ENCODE measurements at places on chromosomes 6 and 20.

DNA sequence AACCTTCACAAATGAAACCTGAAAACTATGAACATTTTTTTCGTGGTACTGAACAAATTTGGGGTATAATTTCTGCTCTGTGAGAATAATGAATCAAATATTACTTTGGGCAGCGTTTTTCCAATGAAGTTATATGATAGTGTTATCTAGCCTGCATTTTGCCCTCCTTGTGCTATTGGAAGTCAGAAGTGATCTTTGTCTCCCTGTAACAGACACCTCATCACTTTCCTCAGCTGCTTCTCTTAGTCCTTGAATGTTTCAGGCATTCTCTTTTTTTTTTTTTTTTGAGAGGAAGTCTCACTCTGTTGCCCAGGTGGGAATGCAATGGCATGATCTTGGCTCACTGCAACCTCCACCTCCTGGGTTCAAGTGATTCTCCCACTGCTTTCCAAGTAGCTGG is 10.2 kb downstream of the DDX27 start:
- no peak for DNase-seq

DNA sequence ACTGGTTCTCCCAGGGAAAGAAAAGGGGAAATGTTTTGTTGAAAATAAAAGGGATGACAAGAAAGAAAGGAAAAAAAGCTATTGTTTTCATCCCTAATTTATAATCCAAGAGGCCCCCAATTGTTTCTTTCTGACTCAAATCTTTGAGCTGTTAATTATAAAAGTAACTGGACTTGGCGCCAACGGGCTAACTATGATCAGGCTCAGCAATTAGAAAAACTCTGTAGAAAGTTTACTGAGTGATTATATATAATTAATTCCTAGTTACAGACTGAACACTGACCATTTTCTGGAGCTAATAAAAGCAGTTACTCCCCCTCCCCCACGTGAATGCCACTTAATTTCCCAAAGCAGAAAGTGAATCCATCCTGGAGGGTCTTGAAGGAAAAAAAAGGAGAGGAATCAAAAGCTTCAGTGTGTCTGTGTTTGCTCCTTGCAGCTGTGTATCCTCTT is 3.2 kb downstream of the ZMYND8 start:
- DNase-seq: no peak

DNA sequence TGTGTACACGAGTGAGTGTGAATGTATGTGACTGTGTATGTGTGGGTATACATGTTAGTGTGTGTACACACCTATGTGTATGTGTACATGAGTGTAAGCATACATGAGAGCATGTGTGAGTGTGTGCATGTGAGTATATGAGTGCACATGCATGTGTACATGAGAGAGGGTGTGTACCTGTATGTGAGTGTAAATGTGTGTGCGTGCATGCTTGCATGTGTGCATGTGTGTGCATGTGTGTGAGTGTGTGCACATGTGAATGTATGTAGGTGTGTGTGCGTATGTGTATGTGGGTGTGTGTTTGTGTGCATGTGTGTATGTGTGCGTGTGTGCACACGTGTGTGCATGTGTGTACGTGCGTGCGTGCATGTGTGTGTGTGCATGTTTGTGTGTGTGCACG is 183.4 kb downstream of the BMP7 start:
- DNase-seq: no peak

DNA sequence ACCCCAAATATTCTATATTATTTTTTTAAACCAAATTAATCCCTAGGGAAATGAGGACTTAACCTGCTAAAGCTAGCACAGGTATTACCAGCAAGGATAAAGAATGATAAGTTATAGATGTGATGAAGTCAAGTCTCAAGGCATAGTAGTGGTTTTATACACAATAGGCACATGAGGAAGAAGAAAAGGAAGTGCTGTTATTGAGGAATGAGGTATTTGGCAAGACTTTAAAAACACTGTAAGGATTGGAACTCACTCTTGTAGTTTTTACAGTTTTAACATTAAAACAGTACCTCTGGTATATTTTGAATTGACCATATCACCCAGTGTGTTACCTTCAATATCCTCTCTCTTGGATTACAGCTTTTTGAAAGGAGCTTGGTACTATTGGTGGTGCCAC is 54.6 kb downstream of the PHF3 start:
- no peak for DNase-seq

DNA sequence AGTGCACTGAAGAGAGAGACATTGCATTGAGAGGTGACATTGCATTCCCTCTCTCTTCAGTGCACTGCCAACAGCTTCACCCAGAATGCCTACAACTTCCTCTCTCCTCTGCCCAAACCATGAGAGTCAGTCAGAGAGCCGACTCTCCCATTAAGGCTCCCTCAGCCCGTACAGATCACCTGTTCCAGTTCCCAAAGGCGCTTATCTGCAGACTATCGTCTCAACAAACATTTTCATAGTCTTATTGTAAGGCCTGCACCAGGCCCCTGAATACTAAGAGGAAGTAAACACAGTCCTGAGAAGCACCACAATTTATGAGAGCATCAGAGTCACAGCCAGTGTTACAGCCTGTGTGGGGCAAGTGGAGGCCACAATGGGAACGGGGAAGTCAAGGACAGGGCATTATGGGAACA is 53.7 kb downstream of the GFOD1 start:
- DNase-seq: no peak

GRCh38 chr6:158416883-158417759 is 104.9 kb downstream of the TULP4 start:
- no peak for DNase-seq

DNA sequence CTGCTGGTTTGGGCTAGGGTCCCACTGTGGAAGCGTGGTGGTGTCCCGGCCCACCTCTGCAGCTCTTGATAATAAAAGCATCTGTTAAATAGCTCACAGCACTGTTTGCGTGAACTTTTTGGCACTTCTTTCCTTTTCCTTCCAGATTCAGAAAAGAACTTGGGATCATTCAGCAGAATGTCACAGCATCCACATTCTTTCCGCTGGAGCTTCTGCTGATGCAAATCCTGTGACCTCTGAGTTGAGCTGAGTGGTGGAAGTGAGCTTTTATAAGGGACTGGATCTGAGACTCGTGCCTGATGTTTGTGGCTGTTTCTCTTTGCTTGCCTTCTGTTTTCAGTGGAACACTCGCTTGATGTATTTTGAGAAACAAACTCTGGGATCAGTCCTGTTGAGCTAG is 3.9 kb downstream of the OSBPL2 start:
- no peak for DNase-seq

DNA sequence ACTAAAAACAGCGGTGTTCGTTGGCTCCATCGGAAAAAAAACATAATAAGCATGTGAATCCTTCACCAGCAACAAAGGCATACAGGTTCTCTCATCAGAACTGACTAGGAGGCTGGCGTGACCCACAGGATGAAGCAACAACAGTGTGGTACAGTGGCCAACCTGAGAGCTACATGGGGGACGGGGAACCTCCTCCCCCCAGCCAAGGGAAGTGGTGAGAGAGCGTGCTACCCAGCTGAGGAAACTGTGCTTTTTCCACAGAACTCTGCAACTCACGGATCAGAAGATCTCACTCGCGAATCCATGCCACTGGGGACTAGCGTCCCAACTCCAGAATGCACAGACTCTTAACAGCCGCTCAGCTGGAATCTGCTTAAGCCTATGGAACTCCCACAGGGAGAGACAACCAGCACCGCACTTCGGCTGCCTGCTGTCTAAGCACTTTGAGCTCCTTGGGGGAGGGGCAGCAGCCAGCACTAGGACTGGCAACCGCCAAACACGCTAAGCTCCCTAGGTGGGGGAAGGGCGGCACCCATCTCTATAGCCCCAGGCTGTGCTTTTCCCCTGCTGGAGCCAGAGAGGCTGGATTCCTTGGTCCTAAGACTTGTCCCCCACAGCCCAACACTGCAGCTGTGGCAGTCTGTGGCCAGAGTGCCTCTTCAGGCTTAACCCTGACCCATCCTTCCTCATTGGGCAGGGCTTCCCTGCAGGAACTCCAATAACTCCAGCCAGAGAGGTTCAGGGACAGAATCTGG is 538.3 kb upstream of the BTBD3 start:
- peak; percentile 80 for DNase-seq

GRCh38 chr6:111727802-111728201 is 122.1 kb upstream of the TRAF3IP2 start:
- DNase-seq: no peak

GRCh38 chr20:35947489-35947888 is 6.8 kb downstream of the SCAND1 start:
- DNase-seq: peak; percentile 58

GRCh38 chr6:120077489-120077888 is 727.9 kb upstream of the MAN1A1 start:
- no peak for DNase-seq

DNA sequence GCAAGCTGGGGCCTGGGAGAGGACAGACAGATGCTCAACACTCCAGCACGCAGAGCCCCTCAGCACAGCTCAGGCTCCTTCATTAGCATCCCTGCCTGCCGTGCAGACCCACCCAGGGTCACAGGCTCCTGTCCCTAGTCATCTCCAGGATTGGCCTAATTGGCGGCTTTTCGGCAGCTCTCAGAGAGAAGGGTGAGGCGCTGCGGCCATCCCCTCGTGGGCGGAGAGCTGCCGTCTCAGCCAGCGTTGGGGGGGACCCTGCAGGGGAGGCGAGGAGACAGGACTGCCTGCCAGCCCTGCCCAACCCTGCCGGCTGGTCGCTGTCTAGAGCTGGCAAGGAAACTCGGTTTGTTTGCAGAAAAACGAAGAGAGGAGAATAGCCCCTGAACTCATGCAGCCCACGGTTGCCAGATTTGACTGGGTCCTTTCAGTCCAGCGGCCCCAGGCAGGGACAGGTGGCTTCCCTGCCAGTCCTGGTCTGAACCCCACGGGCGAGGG is 26.8 kb downstream of the BHLHE23 start:
- no peak for DNase-seq

DNA sequence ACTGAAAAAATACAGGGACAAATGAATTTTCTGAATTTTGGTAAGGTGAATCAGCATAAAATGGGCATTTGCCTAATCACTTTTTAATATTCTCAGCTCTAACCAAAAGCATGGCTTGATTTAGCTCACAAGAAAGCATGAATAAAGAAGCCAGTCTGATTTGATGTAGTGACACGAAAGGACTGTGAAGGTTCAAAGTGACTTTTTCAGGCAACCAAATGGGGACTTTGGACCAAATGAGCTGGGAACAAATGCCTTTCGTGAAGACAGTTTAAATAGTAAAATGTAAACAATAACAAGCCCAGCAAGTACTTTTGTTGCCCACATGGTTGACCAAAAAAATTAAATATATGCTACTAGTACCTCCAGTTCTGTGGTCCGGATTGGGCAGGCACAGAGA is 12.9 kb upstream of the CBLN4 start:
- no peak for DNase-seq

- DNase-seq: no peak
Measured at GRCh38 chr6:108676555-108676954, 115.8 kb downstream of the FOXO3 start.

DNA sequence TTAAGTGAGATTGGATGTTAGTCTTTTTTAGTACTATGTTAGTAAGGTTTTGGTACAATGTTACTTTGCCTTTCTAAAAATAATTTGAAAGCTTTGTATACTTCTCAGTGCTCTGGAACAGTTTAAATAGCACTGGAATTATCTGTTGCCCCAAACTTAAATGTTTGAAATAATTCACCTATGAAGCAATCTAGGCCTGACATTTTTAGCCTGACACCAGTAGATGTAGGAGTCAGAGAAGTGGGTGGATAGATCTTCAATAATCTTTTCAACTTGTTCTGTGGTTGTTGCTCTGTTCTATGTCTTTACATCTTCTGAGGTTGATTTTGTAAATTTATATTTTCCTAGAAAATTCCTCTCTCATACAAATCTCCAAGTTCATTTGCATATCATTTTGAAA is 103.1 kb upstream of the ADGRF1 start:
- no peak for DNase-seq

DNA sequence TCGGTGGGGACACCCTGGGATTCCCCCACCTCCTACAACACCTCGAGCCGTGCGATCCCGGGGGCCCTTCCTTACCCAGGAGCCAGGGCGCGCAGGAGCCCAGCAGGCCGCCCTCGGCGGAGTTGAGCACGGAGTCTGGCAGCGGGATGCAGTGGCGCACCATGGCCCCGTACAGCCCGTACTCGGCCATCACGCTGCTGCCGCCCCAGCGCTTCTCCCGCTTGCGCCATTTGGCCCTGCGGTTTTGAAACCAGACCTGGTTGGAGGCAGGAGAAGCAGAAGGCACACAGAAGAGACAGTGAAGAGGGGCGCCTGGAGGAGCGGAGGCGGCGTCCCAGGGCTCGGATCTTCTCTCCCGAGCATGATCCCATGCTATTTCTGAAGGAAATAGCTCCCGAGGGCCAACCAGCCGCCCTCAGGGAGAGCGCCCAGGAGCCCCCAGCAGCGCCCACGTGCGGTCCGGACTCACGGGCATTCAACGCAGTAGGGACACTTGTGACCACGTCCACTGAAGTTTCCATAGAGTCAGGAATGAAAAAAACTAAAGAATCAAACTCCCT is 4.3 kb downstream of the VSX1 start:
- no peak for DNase-seq

- DNase-seq: no peak
Measured at GRCh38 chr6:125947615-125948014, 9.0 kb upstream of the HINT3 start.

GRCh38 chr6:153160221-153160620 is 29.1 kb upstream of the RGS17 start:
- no peak for DNase-seq

GRCh38 chr20:62557462-62557861 is 81.7 kb upstream of the GATA5 start:
- no peak for DNase-seq

DNA sequence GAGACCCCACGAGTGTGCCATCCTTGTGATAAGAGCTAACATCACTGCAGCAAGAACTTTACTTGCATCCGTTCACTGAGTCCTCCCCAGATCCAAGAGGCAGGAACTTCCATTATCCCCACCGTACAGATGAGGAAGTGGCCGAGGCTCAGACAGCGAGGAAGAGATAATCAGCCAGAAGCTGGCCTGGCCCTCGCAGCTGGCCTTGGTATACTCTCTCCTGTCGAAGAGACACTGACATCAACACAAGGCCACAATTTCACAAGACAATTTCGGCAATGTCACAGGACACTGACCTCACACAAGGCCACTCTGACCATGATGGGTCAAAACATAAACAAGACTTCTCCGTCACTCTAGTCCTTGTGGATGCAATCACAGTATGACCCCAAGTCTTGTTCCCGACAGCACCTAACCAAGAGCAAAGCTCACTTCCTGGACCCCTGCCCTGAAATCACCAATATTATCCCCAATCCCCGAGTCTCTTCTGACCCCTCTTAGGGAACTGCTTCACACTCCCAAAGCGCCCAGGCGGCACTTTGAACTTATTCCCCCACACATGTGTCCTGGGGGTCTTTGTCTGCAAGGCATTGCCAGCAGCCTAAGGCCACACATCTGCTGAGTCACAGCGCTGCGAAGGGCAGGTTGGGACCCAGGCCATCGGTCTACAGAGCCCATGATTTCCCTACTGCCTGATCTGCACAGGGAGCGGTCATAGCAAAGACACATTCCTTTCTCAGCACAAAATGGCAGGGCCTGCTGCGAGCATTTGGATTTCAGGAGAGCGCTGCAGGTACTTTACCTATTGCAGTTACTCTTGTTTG is 14.8 kb upstream of the VAPB start:
- DNase-seq: no peak

GRCh38 chr6:150987371-150987828 is 121.9 kb downstream of the MTHFD1L start:
- no peak for DNase-seq

- no peak for DNase-seq
Measured at GRCh38 chr6:75449630-75450206, 43.9 kb downstream of the FILIP1 start.

Data from H1 (cell line).